Stimulated activated CD4-positive, alpha-beta T cell treated with anti-CD3 and anti-CD28 coated beads, TNF-alpha, amount 100 ng/mL, for 4 hours (primary cell): ENCODE measurements at places on chromosomes 3 and 15.

- DNase-seq = no peak
Measured at GRCh38 chr15:44034933-44035624, 160.0 kb downstream of the FRMD5 start.

DNA sequence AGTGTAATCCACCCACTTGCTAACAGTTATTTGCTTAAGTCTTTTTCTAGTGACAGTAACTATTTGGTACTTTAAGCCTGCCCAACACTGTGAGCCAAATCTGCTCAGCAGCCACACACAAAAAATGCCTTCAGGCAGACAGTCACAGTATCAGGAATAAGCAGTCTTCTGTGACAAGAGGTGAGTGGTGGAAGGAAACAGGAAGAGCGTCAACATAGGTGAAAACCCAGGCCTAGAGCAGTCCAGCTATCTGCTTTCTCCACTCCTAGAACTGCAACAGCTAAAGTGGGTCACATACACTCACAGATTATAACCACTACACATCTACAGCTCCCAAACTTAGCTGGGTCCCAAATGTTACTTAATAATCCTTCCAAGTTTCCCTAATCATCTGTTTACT is 213.7 kb downstream of the ZBTB20 start:
- no peak for DNase-seq

GRCh38 chr3:158127250-158128219 is 17.6 kb downstream of the RSRC1 start:
- DNase-seq = no peak

- DNase-seq = no peak
Measured at GRCh38 chr15:70763950-70764730, 782 bp upstream of the UACA start.

- no peak for DNase-seq
Measured at GRCh38 chr15:80163217-80163616, 10.4 kb downstream of the FAH start.

DNA sequence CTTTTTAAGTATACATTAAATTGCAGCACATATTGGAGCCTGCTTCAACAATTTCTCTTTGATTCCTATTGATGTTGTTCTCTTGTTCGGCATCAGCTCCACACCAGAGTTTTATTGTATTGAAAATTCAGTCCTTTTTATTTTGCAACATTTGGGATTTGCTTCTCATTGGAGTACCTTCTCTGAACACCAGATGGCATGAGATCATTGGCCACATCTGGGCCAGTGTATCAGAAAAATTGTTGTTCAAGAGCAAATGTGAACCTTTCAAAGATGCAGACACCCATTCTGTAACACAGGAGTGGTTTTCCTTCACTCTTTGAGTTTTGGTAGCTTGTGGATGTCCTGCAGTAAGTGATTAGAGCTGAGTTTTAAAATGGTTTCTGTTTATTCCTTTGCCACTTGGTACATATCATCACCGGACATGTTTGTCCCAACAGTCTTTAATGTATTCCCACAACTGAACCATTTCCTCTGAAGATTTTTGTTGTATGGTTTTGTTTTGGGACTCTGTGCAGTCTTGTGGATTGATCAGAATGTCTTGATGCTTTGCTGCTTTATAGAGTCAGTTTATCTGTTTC is 96.1 kb downstream of the MCTP2 start:
- DNase-seq = no peak

GRCh38 chr3:179308001-179308400 is 14.8 kb upstream of the ZNF639 start:
- no peak for DNase-seq

DNA sequence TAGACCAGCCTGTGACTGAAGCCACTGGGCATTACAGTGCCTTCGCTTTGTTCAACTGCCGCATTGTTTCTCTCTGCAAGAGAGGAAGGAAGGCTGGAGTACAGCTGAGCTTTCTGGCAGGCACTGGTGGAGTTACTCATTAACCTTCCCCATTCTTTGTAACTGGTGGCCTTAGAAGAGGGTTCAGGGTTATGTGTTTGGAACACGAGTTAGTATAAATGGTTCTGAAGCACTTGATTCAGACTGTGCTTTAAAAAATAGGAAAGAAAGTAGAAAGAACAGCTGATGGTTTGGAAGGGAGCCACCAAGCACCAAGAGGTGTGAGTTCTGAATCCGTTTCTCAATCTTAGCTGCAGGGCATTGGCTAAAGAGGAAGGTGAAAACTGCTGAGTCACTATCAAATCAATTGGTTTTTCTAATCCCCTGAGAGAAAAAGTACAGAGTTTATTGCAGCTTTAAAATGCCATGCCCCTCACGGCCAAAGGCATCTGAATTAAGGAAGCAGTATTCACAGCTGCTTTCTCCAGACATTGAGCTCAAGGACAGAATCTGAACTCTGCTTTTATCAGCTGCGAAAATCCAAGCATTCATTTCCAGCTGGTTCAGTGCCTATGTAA is 3.6 kb downstream of the HGD start:
- DNase-seq = no peak

GRCh38 chr15:96274087-96274440 is 56.4 kb upstream of the NR2F2 start:
- no peak for DNase-seq

GRCh38 chr15:47184908-47185801 is 532.1 kb upstream of the SEMA6D start:
- DNase-seq = no peak

GRCh38 chr3:195616681-195617080 is 32.9 kb upstream of the APOD start:
- DNase-seq = no peak

GRCh38 chr3:112718516-112718915 is 77.6 kb upstream of the CCDC80 start:
- DNase-seq = no peak

DNA sequence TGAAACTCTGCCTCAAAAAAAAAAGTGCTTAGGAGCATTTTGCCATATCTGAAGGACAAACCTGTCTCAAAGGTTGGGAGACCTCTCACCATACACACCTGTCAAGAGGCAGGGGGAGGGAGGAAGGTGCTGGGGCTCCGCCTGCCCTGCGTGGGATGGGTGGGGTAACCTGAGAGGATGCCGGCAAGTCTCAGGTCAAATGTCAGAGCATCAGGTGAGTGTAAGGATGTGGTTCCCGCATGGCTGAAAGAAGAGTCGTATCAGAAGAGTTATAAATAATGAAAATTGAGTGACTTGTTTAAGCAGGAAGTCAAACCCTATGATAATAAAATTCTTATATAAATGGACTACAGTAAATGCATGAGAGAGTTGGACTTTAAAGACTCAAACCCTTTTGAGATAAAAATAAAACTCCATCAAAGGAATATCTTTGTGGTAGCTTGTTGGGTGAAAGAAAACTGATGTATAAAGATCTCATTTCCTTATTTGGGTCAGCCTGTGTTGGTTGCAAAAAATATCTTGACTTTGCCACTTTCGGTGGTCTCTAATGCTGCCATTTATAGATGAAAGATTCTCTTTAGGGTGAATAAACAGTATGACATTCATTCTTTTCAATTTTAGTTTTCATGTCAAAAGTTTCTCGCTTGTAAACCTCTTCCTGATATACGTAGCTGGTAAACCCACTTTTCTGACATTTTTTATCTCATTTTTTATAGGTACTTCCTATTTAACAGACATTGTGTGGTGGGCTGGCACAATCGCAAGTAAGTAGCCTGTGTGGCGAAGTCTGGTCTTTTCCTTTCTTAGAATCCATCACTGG is 23.8 kb downstream of the NIPA1 start:
- DNase-seq = no peak

- no peak for DNase-seq
Measured at GRCh38 chr3:98733812-98734281, 29.3 kb upstream of the ST3GAL6 start.

DNA sequence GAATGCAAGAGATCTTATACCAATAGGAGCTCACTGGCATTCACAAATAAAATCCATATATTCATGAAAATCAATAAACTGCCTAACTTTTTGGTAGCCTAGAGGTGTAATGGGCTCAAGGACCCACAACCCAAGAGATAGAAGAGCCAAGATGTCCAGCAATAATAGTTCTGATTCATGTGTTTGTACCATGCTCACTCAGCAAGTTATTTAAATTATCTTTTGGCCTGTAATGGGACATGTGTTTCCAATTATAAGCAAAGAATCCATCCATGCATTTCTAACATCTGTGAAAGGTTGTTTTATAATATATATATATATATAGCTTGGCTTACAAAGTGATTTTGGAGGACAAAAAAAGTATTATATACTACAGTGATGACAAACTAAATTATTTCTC is 29.7 kb upstream of the SHC4 start:
- DNase-seq = no peak

- DNase-seq = no peak
Measured at GRCh38 chr15:50148362-50148963, 29.4 kb upstream of the ATP8B4 start.

DNA sequence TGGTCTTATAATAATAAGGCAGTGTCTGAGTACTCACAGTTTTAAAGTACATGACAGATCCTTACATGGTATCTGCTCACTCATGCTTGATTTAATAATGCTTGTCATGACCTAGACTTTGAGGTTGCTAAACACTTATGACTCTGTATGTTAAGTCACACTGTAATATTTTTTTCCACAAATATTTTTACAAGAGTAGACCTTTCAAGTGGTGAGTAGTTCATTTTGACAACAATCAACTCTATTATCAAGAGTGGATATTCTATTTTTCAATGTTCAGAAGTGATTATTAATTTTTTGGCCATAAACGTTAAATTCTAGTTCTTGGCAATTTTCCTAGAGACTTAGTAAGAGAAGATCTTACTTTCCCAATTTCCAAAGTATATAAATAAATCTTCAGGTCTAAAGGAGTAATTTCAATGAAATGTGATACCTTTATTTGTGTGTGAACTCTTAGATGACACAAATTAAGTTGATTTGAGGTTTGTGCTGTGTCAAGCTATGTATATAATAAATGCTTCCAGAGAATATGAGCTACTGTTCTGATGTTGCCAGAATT is 104.5 kb downstream of the NLGN1 start:
- DNase-seq = no peak

DNA sequence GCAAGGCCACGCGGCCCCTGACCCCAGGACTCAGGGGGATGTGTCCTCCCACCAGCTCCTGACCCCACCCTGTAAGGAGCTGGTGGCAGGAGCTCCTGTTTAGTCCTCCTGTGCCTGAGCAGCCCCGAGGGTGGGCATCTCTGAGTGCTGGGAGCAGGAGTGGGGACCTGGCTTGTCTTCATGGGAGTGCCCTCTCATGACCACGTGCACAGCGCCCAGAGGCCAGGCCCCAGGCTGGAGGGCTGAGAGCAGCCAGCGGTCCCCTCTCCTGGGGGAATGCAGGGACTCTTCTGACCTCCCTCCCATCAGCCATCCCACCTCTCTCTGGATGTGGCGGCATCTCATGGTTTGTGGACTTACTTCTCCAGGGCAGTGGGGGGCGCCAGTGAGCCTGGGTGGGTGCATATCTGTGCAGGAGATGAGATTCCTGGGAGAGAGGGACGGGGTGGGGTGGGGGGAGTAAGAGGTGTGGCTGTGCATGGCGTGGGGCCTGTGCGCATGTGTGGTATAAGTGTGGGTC is 205.6 kb downstream of the TBC1D2B start:
- DNase-seq = no peak

DNA sequence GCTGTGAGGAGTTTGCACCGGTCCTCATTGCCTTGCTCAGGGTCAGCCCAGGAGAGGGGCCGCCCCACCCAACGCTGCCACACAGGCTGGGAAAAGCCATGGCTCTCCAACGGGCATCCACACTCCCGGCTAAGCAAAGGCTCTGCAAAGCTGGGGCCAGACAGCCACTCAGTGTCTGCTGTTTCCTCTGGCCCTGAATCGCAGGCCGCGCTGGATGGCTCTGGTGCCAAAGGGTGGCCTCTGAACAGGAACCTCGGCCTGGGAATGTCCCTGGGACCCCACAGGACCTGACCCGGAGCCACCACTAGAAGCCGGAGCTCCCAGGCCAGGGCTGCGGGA is 42.9 kb downstream of the RPN1 start:
- DNase-seq = no peak

DNA sequence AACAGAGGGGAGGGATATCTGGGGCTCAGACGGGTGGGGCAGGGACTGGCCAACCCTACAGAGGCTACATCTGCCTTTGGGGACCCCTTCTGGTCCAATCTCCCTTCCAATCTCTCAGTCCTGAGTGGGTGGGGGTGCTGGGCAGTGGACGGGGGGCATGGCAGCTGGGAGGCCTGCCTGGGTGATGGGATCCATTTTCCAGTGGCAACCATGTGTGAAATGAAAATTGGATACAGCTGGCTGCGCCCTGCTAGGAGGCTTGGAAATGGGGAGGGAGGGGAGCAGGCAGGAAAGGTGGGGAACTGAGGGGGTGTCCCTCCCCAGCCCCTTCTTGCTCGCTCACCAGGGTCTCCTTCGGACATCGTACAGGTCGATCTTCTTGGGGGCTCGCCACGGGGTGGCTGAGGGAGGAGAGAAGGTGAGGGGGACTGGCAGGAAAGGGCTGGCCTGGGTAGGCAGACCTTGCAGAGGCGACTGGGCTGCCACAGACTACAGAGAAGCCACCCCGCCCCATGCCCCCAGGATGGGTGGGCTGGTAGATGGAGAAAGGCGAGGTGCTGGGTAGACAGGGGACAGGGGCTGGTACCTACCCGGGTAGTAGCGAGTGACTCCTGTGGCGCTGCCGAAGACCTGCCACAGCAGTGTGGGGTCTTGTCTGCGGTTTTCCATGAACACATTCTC is 21.2 kb upstream of the TMEM115 start:
- DNase-seq = no peak

GRCh38 chr3:13750731-13751130 is 129.1 kb downstream of the WNT7A start:
- DNase-seq = no peak

DNA sequence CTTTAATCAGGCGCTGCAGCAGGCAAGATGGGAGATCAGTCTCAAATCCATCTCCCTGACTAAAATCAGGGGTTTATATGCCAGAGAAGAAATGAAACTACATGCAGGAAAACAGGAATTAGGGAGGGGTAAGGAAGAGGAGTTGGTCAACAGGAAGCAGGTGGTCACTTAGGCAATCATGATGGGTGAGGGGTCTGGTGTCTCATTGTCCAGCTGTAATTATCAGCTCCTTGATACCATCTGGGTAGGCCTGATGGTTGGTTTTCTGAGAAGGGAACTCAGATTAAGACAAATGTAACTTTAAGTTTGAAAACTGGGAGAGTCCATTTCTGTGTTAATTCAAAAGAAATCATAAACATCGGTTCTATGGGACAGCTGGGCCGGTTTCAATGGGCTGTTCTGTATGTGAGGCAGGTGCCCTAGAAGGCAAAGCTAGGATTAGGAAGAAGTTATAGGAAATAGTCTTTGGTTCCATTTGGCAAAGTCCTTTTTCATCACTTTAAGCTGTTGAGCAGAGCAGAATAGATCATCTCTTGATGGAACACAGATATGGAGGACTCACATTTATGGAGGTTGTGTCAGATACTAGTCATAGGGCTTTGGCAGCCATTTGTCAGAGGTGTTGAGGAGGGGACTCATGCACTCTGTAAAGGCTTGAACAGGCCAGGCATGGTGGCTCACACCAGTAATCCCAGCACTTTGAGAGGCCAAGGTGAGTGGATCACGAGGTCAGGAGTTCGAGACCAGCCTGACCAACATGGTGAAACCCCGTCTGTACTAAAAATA is 149.4 kb downstream of the VGLL4 start:
- DNase-seq = no peak

- no peak for DNase-seq
Measured at GRCh38 chr3:195269375-195270078, 1.4 kb downstream of the XXYLT1 start.

- no peak for DNase-seq
Measured at GRCh38 chr3:159366476-159366875, 564.6 kb downstream of the MFSD1 start.

- peak; percentile 57 for DNase-seq
Measured at GRCh38 chr3:100334488-100335351, at the start of gene NIT2. Gene NIT2 (plus strand): TSS chr3:100334757. CDS start chr3:100334792, 35 bp downstream.

- no peak for DNase-seq
Measured at GRCh38 chr3:170038434-170039110, 777 bp downstream of the GPR160 start.

GRCh38 chr15:99511866-99512661 is 53.7 kb upstream of the MEF2A start:
- no peak for DNase-seq
